Colonic mucosa (tissue), 4 donors: ENCODE measurements at places on chromosomes 2 and 18. TPM values are rescaled to one million over a fixed set of nuclear protein-coding genes. Genes with fewer than 3 reads are reported as not detected.

The ROCK2 gene
- 62.7 TPM for total RNA-seq

The TEX44 gene
- not detected for total RNA-seq

The MC2R gene
- total RNA-seq, result not detected

The SERPINB4 gene
- not detected for total RNA-seq

The AQP12B gene
- 9.6 TPM for total RNA-seq

DNA sequence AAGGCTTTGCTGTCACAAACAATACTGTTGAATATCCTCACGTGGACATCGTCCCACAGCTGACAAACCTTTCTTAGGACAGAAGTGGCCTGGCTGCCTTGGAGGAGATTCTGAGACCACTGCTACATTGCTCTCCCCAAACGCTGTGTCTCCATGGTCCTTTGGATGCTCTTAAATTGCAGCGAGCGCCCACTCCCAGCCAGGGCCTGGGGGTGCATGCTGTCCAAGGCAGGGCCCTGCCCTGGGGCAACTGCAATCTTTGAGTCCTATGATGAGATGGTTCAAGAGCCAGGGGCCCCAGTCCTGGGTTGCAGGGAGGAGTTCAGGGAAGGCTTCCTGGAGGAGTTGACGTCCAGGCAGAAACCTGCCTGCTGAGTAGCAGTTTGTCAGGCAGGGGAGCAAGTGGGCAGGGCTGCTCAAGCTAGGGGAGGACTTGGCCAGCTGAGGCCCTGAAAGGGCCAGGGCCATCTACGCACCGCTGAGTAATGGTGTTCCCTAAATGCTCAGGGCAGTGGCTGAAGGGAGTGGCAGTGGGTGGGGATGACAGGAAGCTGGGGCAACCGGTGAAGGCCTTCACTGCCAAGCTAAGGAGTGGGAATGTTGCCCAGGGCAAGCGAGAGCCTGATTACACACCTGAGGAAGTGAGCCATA, 10.8 kb upstream of the SDC1 start:
- DNase-seq, result peak; percentile 89
